ENCODE measurements at places on chromosomes 2 and 18.

DNA sequence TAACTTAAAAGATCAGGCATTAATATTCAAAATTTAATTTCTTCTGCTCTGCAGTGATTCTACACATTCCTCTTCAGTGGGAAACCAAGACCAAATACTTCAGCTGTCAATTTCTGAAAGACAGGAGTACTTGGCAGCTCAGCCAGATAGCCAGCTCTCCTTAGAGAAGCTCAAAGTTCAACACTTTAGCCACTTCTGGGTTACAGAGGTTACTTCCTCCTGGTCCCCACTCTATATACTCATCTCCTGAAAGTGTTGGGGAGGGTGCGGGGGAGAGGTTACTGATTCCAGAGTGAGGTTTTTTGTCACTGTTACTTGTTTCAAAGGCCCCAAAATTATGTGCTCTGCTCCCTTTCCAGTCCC is 4.1 kb downstream of the CYTIP start:
- DNase-seq, result no peak

- DNase-seq, result no peak
Observed at GRCh38 chr2:142707318-142707717, 170.1 kb upstream of the KYNU start.

- no peak for DNase-seq
Observed at GRCh38 chr2:177187631-177188312, 24.8 kb upstream of the HNRNPA3 start.

DNA sequence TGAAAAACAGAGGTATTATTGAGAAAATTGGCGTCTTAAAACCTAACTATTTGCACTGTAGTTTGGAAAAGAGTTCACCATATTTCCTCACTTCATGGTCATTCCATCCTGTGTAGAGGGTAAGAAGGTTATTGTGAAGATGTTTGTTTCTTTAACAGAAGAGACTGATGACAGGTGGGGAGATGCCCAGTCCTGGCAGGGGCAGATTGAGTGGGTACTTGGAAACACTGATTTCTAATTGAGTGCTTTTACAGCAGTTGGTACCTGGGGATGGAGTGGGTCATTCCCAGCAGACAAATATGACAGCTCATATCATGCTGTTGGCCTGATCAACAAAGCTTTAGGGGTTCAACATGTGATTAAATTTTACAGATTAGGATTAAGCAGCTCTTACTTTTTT is 67.5 kb downstream of the MYOM1 start:
- DNase-seq, result no peak

GRCh38 chr2:16644221-16644925 is 21.3 kb downstream of the CYRIA start:
- no peak for DNase-seq

- no peak for DNase-seq
Observed at GRCh38 chr2:213229814-213230213, 54.5 kb upstream of the SPAG16 start.

- DNase-seq, result no peak
Observed at GRCh38 chr2:117770730-117771129, 43.8 kb upstream of the DDX18 start.

GRCh38 chr2:117190856-117191559 is 623.5 kb upstream of the DDX18 start:
- DNase-seq, result no peak

GRCh38 chr2:190695739-190696138 is 46.9 kb downstream of the NAB1 start:
- no peak for DNase-seq

- DNase-seq, result no peak
Observed at GRCh38 chr2:223700221-223700620, 98.1 kb upstream of the SCG2 start.

DNA sequence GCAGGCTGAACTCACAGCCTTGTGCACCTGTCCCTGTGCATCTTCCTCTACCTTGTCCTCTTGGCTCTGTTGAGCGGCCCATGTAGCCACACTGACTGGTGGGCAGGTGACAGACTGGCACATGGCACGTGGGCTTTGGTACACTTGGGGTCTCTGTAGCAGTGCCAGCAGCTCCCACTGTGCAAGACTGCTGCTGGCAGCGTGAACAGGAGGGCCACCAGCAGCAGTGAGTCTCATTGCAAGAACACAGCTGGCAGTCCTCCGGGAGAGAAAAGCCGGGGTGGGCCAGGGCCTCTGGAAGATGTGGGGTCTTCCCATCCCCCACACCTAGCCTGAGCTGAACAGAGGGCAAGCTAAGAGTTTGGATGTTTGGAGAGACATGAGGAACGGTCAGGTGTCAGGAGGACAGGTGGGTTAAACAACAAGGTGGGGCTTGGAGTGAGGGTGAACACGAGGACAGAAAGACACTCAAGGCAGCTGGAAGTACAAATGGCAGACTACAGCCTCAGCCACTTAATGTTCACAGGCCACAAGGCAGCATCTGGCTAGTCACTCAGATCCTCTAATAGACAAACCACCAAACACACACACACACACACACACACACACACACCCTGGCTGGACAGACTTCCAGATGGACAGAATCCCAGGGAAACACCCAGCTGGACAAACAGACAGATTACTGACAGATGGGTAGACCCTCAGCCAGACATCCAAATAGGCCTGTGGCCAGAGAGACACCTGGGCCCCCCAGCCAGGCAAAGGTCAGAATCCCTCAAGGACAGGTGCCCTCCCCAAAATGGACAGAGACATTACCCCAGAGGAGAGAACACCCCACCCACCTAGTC is 2.3 kb upstream of the PTPN18 start:
- no peak for DNase-seq

GRCh38 chr2:8884812-8885211 is 47.4 kb upstream of the KIDINS220 start:
- no peak for DNase-seq

GRCh38 chr18:63553081-63553480 is 10.9 kb downstream of the SERPINB12 start:
- DNase-seq, result no peak

DNA sequence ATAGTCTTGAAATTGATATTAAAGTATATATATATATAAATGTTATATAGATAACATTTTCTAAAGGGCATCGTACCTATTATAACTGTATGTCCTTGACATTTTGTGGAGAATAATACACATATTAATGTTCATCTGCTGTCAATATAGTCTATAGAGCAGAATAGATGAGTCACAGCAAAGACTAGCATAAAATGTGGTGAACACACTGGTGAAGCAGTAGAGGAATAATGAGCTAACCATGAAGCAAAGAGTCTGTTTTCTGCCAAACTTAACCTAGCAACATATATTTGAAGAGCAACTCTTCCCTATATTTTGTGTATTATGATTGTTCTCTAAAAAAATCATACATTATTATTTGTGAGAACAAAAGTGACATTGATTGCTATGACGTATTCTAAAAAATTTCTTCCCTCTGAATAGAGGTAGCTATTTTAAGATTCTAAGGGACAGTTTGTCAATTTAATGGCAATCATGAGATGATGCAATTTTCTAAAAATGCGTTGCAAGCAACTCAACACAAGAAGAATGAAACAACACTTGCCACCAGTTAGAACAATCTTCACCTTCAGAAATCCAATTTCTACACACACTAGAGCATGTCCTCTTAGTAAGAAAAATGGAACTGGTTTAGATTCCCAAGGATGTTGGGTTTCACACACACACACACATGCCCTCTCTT is 22.0 kb downstream of the DOCK10 start:
- no peak for DNase-seq

GRCh38 chr2:219045937-219046550 is 4.7 kb upstream of the CFAP65 start:
- DNase-seq, result no peak

- peak; percentile 76 for DNase-seq
Observed at GRCh38 chr2:172098650-172099471, 3.8 kb downstream of the DLX2 start.

DNA sequence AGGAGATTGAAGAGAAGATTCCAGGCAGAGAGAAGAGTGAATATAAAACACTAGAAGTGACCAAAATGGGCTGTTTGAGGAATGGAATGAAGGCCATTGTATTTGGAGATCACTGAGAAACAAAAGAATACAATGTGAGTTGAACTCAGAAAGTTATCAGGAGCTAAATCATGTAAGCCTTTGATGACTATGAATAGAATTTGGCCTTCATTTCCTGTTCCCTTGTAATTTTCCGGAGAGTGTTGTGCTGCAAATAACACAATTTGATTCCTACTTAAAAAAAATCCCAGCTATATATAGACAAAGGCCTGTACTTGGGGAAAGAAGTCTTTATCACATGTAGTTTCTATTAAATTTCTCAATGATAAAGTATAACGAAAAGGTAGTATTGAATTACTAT is 33.7 kb upstream of the KYNU start:
- DNase-seq, result no peak

DNA sequence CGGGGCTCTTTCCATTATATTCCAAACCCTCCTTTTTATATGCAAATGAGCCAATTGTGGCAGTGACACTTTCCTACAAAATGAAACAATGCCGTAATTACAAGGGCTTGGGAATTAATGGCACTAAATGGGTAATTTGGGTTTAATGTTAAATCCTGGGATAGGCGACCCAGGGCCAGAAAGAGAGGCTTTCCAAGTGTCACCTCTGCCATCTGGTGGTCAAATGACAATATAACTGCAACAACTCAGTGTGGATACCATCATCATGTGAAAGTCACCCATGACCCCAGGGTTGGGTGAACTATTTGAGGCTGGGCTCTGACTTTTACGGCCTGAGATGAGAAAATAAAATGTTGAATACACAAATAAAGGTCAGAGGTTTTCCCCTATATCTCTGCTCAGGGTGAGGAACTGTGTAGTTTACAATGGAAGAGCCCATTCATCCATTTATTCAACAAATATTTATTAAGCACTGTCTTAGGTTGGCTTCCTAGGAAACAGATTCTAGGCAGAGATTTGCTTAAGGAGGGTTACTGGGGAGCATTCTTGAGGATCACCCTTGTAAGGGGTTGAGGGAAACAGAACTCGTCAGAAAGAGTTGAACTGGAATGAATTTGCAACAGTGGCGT is 13.6 kb upstream of the THADA start:
- DNase-seq, result no peak

DNA sequence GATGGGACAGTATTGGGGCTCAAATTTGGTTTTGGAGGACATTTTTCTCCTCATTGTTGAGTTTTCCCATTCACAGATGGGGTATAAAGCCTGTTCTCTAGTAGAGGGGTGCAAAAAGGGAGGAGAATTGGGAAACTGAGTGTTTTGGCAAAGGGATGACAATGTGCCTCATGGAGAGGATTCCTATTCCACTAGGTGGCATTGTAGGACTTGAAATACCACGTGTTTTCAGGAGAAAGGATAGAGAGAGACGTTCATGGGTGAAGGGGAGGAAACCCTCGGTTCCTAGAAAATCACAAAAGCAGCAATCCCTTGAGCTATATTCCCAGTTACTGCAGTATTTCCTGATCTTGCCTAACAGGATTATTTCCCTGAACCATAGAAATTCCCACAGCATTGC is 113.7 kb upstream of the SRD5A2 start:
- no peak for DNase-seq

- DNase-seq, result no peak
Observed at GRCh38 chr2:11932962-11933361, 186.5 kb downstream of the LPIN1 start.

- DNase-seq, result no peak
Observed at GRCh38 chr2:136106505-136106904, 11.4 kb downstream of the CXCR4 start.

DNA sequence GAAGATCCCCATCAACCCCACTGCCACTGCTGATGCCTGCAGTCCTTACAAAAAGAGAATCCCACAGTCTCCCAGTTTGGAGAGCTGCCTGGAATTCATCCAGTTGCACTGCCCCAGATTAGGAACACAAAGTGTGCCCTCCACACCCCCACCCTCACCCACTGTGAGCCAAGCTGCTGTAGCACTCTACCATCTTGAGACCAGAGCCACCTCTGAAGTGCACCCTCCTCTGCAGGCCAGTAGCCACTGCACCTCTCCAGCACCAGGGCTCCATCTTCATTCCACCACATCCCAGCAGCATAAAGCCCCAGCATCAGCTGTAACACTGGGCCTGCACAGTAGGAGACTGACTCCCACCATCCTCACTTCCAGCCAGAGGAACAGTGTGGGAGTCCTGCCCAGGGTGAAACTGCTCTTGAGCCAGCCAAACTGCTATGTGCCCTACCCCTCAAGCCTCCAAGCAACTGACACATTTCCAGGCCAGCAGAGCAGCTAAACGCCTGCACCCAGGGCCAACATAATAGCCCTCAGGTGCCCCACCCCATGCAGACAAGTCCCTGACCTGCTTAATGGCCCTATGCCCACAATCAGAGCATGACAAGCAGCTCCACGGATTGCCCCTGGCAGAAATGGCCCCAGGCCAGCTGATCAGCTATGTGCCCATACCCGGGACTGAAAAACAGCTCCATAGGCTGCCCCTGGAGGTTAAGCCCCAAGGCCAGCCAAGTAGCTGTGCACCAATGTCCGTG is 206.0 kb downstream of the ATAD2B start:
- DNase-seq, result no peak

GRCh38 chr2:136411946-136412345 is 294.0 kb upstream of the CXCR4 start:
- no peak for DNase-seq
